Activated T-helper 1 cell treated with Interleukin-2 at 50 U/mL for 16 hours (primary cell): ENCODE measurements at places on chromosomes 16 and 17.

DNA sequence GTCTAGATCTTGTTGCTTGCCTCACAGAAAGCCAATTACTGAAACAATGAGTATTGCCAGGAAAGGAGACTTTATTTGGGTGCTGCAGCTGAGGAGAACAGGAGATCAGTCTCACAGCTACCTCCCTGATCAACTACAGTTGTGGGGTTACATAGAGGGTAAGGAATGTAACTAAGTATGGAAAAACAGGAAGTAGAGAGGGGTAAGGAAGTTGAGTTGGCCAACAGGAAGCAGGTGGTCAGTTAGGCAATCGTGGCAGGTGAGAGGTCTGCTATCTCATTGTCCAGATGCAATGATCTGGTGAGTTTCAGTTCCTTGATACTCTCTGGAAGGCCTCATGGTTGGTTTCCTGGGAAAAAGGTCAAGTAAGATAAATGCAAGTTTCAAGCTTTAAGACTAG lies 333.1 kb upstream of the GOT2 start:
- DNase-seq: no peak

DNA sequence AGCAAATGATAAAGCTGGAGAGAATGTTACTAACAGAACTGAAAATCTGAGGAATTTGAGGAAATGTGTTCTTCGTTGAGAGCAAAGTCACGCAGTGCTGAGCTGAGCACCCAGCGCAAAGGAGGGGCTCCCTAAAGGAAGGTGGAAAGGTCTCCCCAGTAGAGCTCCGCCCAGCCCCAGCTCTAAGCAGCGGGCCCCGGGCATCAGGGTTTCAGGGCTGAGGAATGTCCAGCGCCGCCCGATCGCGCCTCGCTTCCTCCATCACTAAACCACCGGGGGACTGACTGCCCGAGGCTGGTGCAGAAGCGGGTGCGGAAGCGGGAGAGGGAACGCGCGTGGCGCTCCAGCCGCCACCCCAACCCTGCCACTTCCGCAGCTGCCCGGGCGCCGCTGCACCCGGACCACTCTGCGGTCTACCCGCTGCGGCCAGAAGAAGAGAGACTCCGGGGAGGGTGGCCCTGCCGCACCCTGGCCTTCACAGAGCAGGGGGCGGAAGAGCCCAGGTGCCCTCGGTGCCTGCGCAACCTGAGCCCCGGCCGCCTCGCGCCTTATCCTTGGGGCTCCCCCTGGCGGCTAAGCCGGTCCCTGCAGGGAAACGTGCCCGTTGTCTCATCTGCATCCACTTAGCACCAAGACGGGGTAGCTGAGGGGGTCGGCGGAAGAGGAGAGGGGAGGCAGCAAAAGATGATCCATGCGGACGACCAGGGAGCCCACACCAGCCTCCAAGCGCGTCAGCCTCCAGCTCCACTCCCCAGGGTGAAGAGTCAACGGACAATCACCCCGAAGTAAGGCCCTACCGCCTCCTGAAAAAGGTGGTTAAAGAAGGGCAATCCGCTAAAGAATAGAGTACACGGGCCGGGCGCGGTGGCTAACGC lies 12.4 kb upstream of the GUCY2D start:
- DNase-seq: peak; percentile 87

DNA sequence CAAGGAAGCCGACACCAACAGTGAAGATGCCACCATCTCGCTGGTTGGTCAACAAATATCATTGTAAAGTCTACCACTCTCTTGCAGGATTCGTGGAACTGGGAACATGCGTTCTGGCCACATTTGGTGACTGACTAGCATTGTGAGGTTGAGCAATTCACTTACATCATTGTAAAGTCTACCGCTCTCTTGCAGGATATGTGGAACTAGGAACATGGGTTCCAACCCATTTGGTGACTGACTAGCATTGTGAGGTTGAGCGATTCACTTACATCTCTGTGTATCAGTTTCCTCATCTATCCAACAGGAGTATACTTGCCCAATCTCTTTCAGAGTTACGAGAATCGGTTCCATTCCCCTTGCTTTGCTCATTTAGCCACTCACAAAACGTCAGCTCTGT lies 42.6 kb upstream of the RPH3AL start:
- no peak for DNase-seq

GRCh38 chr16:47424846-47425245 lies 36.0 kb downstream of the ITFG1 start:
- DNase-seq: no peak

GRCh38 chr17:45110676-45111611 lies 21.4 kb downstream of the PLCD3 start:
- DNase-seq: no peak

DNA sequence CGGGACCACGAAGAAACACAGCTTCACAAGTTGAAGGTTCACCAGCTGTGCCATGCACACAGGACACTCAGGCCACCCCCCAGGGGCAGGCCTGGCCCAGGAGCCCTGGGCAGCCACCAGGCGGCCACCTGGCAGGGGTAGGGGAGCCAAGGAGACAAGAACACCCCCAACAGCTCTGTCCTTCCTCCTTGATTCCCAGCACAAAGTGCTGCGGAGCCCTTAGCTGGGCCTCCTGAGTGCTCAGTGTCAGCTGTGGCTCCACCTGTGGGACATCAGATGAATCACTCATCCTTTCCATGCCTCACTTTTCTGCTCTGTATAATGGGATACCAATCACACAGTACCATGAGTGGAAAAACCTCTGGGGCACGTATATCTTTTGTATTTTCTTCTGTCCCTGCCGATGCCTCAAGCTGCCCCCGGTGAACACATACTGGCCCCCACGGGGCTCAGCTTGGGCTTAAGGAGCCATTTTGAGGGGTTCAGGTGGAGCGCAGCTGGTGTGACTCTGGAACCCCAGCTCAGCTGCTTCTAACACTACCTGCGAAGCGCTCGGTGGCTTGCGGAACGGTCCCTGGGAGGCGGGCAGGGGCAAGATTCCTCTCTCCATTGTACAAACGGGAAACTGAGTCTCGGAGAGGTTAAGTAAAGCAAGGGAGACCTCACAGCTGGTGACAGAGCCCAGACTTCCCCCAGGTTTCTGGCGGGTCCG lies 12.0 kb downstream of the GALK1 start:
- no peak for DNase-seq

DNA sequence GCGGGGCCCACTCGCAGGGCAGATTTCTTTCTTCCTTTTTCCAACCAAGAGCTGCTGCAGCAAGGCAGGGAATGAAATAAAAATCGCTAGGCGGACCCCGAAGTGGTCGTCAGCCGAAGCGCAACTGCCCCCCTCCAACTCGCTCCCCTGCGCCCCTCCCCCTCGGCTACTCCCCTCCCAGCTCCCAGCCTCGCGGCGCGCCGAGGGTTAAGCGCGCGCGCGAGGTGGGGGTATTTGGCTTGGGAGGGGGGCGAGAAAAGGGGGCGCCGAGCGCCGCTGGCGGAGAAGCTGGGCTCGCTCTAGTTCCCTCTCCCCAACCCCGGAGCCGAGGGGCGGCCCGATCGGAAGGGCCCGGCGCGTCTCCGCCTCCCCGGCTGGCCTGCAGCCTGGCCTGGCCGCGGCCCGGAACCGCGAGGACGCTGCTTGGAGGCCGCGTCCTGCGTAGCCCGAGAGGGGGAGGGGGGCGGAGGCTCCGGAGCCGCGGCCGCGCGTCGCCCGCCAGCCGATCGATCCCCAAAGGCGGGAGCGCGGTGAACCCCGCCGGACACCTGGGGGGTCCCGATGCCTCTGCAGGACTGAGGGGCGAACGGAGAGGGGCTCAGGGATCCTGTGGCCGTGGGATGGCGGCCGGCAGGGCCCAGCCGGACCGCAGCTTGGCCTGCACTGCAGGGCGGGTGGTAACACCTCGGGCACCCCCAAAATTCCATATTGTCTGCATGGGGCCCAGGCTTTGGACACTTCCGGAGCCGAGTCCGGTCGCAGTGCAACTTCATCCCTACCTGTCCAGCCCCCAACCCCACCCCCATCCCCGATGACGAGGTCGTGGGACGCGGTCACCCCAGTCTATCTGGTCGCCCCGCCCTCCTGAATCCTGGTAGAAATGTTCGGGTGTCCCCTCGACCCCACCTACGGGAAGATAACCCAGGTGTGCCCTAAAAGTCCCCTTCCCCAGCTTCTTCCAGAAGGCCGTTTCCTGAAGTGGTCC lies 4.9 kb upstream of the CBX4 start:
- DNase-seq: no peak

GRCh38 chr16:35868630-35869029 lies 2409.2 kb downstream of the TP53TG3F start:
- no peak for DNase-seq
